Central memory CD4-positive, alpha-beta T cell (primary cell): ENCODE measurements at places on chromosomes 4 and X.

GRCh38 chrX:76420237-76420636, 7.3 kb upstream of the MAGEE1 start:
- no peak for DNase-seq

DNA sequence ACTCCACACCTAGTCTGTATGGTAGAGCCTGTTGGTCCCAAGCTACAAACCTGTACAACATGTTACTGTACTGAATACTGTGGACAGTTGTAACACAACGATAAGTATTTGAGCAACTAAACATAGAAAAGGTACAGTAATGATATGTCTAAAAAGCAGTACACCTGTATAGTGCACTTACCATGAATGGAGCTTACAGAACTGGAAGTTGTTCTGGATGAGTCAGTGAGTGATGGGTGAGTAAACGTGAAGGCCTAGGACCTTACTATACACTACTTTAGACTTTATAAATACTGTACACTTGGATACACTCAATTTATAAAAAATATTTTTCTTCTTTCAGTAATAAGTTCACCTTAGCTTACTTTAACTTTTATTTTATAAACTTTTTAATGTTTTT, 104.0 kb downstream of the TMA16 start:
- DNase-seq, result no peak

DNA sequence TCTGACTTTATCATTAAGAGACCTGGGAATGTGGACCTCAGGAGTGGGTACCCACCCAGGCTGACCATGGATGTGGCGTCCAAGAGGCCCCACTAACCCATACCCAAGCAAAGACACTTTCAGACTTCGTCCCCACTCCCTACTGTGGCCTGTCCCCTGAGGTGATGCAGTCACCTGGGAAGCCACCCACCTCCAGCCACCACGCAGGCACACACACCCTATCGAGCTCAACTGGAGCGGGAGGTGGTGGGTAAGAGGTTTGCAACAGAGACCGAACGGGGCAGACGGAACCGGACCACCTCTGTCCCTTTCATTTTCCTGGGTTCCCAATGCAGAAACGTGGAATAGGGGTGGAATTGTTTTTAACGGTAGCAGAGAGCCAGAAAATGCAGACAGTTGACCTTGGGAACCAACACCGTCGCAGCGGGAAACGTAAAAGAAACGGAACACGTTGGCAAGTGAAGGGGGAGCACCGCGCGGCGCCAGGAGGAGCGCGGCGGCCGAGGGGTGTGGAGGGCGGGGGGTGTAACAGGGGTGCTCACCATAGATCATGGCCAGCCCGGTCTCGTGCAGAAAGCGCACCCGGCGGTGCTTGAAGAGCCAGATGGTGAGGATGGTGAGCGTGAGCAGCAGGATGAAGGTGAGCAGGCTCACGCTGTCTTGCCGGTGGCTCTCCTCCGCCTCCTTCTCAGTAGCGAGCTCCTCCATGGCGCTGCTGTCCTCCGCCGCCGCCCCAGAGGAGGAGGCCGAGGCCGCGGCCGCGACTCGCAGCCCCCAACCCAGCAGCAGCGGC, 559 bp downstream of the SLC9A7 start:
- DNase-seq, result no peak

DNA sequence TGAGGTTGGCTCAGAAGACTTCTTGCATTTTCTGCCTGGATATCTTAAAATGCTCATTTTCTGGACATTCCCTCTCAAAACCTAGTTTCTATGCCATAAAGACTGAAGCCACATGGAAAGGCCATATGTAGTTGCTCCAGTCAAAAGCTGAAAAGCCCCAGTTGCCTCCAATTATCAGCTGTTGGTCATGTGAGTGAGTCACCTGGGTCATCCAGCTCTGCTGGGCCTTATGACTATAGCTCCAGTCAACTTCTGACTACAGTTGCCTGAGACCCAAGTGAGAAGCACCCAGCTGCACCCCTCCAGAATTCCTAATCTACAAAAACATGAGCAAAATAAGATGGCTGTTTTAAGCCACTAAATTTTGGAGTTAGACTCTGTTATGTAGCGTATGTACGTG, 41.9 kb downstream of the HELQ start:
- DNase-seq, result no peak

GRCh38 chr4:185535612-185536410, 504 bp upstream of the PDLIM3 start:
- DNase-seq, result no peak
